Activated CD4-positive, alpha-beta T cell treated with anti-CD3 and anti-CD28 coated beads for 1 hour (primary cell): ENCODE measurements at places on chromosomes 7 and 10.

- no peak for DNase-seq
These were observed 183.2 kb upstream of the GNAI1 start for GRCh38 chr7:79951415-79951814.

DNA sequence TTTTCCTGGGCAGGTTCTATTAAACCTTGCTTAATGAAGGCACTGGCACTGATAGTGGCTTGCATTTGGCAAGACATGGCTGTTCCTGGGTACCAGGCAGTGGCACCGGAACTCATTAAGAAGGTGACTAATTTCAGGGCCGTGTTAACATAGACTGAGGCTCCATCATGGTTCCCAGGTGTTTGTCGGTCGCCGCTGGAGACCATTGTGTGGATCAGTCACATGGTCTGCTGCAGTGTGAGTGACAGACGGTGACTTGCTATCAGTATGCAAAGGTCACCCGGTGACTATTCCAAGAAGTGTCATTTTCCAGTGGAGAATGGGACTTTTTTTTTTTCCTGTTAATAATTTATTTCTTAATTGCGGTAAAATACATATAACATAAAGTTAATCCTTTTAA lies 106.3 kb downstream of the INSYN2A start:
- no peak for DNase-seq

GRCh38 chr7:70752794-70753241 lies 379.1 kb upstream of the GALNT17 start:
- DNase-seq: no peak

DNA sequence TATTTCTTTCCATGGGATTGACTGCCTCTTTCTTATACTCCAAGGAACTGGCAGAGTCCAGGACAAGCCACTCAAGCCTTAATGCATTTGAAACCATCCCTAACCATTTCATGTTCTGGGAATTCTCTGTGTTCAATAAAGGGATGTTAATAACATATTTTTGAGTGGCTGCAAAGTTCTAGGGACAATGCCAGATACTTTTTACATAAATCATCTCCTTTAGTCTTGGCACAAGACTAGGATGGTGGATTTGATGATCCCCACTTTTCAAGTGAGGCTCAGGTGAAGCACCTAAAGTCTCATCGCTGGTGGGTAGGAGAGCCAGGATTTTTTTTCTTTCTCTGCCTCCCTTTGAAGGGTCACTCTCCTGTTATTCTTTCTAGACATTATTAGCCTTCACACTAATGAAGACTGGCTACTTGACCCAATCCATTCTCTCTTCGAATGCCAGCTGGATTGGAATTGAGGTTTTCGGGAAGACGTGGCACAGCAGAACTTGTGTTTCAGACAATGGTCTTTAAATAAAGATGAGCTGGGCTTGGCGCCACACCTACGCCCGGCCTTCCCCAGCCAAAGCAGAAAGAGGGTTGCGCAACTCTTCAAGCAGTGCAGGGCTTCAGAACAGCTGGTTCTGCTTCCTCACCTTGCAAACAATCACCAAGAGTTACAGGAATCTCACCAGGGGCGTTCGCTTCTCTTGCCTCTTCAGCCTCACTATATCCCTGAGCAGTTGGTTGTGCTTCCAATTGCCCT lies 73.8 kb upstream of the BMPER start:
- no peak for DNase-seq

GRCh38 chr7:134122980-134123379 lies 4.2 kb upstream of the LRGUK start:
- DNase-seq: no peak

- DNase-seq: no peak
These were observed 36.5 kb upstream of the ZNF680 start for GRCh38 chr7:64599359-64599758.

- no peak for DNase-seq
These were observed 6.4 kb downstream of the OR2F1 start for GRCh38 chr7:143960813-143961610.

DNA sequence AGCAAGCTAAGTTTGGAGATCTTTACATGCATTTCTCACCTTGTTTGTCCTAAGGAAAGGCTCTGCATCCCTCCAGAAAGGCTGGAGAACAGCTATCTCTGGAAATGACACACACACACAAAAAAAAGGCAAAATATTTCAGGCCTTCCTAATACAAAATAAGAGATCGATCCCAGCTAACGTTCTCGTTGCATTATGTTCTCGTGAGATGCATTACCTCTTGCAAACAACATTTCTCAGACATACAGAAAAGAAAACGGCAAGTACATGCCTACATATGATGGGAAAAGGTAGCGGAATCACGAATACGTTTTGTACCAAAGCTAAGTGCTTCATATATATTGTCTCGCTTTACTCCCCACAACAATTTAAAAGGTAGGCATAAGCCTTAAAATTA lies 488 bp downstream of the MTERF1 start:
- DNase-seq: no peak

DNA sequence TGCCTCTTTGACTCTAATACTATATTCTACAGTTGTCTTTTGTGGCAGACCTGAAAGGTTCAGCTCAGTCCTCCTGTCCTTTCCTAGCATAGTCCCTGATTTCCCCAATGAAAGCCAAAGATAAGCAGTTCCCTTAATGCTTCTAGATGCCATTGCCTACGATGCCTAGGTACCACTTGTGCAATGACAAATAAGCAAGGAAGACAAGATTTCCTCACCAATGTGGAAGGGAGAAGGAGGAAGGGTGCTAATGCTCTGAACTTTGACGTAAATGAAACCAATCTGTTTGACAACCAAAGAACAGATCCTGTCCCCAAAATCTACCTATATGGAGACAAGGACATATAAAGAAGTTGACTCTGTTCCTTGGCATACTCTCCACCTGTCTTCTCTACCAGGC lies 393.3 kb downstream of the KCNMA1 start:
- DNase-seq: no peak

DNA sequence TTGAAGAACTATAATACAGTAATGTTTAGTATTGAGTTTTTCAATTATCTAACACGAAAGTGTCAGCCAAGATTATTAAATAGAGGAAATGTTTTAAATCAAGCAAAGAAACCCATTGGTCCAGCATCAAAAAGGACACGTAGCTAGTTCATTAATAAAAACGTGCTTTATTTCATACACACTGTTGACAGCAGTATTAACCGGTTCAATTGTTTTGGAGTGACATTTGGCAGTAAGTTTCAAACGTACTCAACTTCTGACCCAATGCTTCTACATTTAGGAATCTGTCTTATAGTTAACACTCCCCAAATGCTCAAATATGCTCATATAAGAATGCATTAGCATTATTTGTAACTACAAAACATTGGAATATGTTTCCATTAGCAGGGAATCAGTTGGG lies 41.3 kb downstream of the SLC16A12 start:
- no peak for DNase-seq

- DNase-seq: no peak
These were observed 198.0 kb downstream of the SKIDA1 start for GRCh38 chr10:21327289-21327993.

GRCh38 chr7:32892521-32893206 lies 1.1 kb upstream of the KBTBD2 start:
- DNase-seq: peak; percentile 27

DNA sequence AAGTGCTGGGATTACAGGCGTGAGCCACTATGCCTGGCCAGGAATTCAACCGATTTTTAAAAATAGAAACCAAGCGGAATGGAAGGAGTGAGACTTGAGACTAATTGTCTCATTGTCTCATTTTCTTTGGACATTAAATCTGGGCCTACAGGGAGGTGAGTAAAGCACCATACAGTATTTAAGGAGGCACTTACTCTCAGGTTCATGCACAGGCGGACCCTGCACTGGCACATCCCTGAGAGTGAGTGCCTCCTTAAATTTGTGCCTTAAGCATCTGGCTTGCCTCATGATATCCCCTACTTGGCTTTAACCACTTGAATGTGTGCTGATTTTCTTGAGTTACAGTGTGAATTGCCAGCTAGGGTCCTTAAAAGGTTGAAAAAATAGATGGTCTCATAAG lies 10.6 kb downstream of the UBE3C start:
- no peak for DNase-seq

DNA sequence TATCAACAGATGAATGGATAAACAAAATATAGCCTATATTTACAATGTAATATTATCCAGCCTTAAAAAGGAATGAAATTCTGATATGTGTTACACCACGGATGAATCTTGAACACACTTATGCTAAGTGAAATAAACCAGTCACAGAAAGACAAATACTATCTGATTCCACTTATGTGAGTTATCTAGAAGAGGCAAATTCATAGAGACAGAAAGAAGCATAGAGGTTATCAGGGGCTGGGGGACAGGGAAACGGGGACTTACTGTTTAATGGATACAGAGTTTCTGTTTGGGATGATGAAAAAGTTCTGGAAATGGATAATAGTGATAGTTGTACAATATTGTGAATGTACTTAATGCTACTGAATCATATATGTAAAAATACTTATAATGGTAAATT lies 329.9 kb downstream of the LRMDA start:
- DNase-seq: no peak

GRCh38 chr7:2575046-2575732 lies 16.4 kb downstream of the IQCE start:
- DNase-seq: no peak

DNA sequence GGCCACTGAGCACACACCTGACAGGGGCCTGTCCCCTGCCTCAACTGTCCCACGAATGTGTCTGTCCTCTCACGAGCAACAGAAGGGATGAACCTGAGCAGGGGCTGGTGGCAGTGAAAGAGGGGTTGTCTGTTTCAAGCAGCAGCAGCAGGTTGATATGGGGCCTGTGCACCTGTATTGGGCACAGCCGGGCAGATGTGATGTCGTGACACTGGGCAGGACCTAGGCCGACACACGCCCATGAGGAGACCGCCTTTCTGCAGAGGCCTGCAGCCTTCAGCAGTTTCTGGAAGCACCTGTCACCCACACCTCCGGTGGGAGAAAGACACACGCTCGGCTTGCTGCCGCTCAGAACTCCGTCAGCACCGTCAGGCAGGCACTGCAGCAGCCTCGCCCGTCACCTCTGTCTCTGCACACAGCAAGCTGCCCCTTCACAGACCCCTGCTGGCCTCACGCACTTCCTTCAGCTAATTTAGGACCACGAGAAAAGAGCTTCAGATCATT lies 48.5 kb downstream of the AMZ1 start:
- DNase-seq: no peak

- DNase-seq: no peak
These were observed 40.4 kb downstream of the INSIG1 start for GRCh38 chr7:155337946-155338631.
